NCI-H1417 treated with DMSO at 0.1 percent for 48 hours (cell line): ENCODE measurements at places on chromosomes 2 and 18.

DNA sequence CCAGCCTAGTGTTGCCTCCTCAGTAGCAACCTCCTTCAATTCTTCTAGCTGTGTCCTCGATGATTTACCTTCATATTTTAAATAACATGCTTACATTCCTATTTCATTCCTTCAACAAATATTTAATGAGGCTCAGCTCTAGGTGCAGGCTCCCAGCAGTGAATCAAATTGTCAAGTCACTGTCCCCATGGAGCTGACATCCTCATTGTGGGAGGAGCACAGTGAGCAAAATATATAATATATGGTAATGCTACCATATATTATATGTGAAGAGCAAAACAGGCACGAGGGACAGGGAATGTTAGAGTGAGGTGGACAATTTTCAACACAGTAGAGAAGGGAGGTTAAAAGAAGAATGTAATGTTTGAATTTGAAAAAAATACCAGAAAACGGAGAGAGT is 869.1 kb downstream of the SLC4A3 start:
- DNase-seq: no peak

DNA sequence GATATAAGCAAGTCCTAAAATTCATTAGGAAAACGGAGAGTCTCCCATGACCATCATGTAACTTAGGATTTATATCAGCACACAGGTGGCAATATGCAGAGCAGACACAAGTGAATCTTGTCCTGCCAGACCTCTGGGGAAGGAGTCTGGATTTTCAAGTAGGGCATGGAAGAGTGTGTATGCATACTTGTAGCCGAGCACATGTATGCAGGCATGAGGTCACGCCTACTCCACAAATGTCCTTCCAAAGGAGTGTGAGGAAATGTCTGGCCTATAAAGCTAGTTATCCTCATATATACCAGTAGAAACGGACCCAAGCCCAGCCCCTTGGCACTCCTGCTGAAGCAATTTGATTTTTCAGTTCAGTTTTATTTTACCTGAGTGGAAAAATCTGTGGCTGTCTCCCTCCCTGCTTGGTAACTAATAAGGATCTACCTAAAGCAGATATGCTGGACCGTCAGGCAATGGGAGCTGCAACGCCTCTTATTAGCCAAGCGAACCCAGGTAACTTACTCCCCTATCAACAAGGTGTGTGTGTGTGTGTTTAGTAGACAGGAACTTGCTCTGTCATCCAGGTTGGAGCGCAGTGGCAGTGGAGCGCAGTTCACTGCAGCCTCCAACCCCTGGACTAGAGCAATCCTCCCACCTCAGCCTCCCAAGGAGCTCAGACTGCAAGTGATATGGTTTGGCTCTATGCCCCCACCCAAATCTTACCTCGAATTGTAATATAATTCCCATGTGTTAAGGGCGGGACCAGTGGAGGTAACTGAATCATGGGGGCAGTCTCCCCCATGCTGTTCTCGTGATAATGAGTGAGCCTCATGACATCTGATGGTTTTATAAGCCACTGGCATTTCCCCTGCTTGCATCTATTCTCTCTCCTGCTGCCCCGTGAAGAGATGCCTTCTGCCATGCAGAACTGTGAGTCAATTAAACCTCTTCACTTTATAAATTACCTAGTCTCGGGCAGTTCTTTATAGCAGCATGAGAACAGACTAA is 2.8 kb downstream of the STAT1 start:
- DNase-seq: no peak

GRCh38 chr2:151518802-151519201 is 109.1 kb downstream of the RIF1 start:
- DNase-seq: no peak

DNA sequence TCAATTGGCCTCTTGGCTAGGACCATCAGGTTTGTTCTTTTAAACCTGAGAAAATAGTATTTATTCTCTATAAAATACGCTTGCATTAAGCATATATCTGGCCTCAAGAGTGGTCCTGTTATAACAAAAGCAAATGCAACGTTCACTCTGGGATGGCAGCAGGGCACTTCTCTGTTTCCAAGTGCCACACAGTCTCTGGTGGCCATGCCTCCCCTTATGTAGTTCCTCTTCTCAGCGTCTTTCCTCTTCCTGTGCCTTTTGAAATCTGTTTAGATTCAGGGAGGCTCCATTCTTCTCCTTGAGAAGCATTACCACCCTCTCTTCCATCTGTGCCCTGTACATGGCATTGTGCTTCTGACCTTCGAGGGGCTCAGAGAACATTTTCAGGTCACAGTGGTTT is 51.9 kb downstream of the TSHZ1 start:
- DNase-seq: no peak

GRCh38 chr18:79401494-79402208 is 5.9 kb downstream of the NFATC1 start:
- DNase-seq: no peak

DNA sequence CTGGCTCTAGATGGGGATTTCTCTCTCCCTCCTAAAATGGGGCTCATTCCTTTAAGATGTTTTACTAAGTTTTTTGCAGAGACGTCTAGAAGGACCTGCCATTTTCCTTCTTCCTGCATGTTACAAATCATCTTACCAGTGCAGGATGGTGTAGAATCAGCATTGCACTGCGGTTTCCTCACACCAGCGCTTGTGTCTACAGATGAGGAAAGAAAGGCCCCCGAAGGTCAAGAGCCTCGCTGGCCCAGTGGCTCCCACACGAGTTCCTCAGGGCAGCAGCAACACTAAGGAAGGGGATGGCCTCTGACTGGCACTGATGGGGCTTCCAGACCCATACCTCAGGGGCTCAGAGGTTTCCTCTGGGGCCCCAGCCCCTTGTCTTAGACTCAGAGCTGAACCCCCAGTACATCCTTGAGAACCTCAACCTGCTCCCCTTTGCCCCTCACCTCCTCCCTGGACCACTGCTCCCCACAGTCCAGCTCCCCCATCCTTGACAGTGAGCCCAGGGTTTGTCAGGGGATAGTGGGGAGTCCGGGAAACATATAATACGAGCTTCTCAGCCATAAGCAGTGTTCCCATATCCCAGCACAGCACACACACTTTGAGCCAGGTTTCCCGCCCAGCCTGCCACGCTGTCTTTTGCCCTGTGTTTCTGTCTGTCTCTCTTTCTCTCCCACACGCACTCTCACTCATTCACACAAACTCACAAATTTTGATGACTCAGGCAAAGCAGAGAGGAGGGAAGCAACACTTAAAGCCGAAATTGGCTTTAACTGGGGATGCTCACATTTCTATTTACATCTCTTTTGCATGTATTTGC is 29.4 kb downstream of the ZFP36L2 start:
- no peak for DNase-seq

- DNase-seq: no peak
Observed at GRCh38 chr2:138249207-138249606, 252.4 kb upstream of the SPOPL start.

DNA sequence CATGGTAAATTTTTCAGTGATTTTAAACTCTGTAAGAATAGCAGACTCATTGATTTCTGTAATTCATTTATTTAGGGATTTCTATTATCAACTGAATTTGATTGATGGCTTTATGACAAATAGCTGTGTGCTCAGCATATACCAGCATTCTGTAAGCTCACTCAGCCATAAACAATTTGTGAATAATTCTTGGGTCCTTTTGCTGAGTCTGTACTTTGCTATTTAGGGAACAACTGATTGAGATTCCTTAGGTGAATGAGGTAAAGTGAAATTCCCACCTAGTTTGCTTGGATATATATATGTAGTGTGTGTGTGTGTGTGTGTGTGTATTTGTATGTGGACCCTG is 76.7 kb upstream of the CAVIN2 start:
- DNase-seq: no peak
